ENCODE measurements at places on chromosomes 4 and X.

DNA sequence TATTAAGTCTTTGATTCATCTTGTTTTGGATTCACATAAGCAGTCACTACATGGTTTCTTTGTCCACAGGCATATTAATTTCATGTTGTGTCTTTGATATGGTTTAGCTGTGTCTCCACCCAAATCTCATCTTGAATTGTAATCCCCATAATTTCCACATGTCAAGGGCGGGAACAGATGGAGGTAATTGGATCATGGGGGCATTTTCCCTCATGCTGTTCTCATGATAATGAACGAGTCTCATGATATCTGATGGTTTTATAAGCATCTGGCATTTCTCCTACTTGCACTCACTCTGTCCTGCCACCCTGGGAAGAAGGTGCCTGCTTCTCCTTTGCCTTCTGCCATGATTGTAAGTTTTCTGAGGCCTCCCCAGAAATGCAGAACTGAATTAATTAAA is 1811.2 kb upstream of the PCDH10 start:
- DNase-seq, result no peak

DNA sequence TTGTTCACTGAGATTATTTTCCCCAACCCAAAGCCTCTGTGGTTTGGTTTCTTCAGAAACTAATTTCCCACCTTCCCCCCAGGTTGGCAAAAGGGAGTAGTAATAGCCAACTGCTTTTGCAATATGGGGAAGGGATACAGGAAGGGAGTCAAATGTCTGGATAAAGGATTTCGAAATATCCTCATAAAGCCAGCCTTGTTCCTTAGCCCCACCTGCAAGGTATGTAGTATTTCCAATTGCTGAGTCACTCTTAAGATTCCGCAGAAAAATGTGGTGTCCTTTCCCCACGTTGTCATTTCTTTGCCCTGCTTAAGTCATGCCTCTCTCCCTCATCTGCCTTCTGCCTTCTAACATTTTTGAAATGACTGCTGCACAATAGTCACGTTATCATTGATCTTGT is 138.8 kb upstream of the DCAF8L1 start:
- DNase-seq, result no peak

- no peak for DNase-seq
Observed at GRCh38 chr4:57131849-57132742, 21.9 kb upstream of the IGFBP7 start.

DNA sequence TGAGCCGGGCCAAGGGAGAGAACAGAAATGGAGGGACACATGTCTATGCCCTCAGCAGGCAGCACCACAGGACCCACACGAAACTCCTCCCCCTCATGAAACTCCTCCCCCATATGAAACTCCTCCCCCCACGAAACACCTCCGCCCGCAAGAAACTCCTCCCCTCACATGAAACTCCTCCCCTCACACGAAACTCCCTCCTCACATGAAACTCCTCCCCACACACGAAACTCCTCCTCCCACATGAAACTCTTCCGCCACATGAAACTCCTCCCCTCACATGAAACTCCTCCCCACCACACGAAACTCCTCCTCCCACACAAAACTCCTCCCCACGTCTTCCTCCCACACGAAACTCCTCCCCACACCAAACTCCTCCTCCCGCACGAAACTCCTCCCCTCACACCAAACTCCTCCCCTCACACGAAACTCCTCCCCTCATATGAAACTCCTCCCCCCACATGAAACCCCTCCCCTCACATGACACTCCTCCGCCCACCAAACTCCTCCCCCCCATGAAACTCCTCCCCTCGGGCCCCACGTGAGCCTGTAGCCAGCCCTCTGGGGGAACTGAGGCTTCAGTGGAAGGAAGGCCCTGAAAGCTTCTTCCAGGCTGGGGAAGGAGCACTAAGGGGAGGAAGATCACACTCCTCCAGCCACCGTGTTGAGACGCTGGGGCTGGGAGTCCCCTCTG is 15.2 kb downstream of the ADRA2C start:
- peak; percentile 28 for DNase-seq

GRCh38 chr4:7399440-7400234 is 35.1 kb downstream of the PSAPL1 start:
- DNase-seq, result no peak

GRCh38 chr4:46389301-46389775 is 590 bp downstream of the GABRA2 start:
- no peak for DNase-seq

DNA sequence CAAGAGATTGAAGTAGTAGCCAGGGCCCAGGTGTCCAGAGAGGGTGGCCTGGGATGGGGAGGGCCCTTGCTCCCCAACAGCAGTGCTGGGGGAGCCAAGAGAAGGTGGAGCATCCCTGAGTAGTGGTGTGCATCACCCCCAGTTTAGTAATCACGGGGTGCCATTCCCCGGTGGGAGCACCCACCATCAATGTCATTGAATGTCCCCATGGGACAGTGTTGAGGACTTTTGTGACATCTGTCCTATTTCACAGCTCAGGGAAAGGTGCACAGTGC is 4.4 kb upstream of the CPZ start:
- DNase-seq, result no peak

DNA sequence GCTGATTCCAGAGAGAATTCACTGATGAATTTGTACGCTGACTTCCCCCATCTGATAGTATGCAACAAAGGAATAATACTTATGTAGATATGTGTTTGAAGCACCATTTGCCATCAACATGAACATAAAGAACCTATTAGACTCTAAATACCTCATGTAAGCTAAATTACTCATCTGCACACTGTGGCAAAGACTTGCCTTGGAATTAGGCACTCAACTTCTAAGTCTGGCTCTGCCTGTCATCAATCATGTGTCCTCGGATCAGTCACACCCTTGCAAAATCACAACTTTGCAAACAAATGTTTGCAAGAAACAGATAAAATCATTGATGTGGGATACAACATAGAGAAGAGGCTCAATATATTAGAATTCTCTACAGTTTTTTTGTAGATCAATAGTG is 169.9 kb upstream of the LDB2 start:
- DNase-seq, result no peak

- DNase-seq, result no peak
Observed at GRCh38 chrX:150602296-150602695, 33.9 kb downstream of the MTM1 start.

- DNase-seq, result no peak
Observed at GRCh38 chr4:158170691-158171561, 1.9 kb downstream of the GASK1B start.
